ENCODE measurements at places on chromosomes 5 and 9.
A peak's percentile ranks its signal among the peaks of the same experiment; 100 is the strongest.

DNA sequence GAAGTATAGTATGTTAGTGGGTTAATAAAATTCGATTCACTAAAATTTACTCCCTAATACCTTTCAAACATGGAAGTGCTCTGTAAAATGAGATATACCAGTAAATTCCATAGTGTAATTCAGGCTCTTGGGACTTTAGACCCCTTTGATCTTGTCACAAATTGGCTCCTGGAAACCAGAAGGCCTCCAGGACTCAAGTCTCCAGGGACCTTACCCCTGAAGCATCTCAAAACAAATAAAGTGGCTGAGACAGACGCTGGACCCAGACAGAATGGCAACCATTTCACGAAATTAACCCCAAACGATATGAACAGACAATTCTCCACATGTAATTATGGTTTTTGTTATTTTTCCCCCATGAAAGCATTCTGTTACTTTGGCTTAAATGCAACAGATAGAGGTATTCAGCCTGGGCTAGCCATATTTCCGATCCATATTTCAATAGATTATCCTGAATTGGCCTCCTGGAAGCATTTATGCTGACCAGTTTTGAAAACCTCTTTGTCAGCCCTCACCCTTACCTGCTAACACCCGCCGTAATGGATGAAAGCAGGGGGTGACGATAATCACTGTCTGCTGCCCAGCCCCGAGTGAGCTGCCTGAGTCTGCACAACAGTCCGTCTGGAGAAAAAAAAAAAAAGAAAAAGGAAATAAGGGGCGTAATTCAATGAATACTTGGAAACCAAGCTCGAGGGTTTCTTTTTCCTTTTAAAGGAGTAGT is 34.1 kb upstream of the EFNA5 start:
- DNase-seq: no peak

DNA sequence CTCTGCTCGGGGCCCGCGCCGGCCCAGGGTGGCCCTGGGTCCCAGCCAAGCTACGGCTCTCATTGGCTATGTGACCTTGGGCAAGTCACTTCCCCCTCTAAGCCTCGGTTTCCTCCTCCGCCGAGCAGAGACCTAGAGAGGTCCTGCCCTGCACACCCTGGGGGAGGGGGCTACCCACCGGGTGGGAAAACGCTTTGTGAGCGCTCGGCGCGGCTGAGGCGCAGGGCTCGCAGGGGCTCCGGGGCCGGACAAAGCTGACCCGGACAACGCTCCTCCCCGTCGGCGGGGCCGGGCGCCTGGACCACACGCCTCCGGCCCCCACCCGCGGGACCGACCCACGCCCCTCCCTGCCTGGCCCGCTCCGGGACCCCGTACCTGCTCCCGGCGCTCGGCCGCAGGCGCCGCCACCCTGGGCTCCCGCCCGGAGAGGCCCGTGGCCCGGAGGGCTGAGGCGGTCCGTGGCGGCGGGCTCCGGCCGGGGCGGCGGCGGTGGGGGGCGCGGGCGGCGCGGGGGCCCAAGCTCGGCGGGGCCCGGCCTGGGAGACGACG is 85.7 kb upstream of the MELK start:
- no peak for DNase-seq

GRCh38 chr5:122076669-122077365 is 1.2 kb downstream of the LOX start:
- no peak for DNase-seq

GRCh38 chr5:15646371-15646770 is 146.4 kb downstream of the FBXL7 start:
- DNase-seq: peak; percentile 41

DNA sequence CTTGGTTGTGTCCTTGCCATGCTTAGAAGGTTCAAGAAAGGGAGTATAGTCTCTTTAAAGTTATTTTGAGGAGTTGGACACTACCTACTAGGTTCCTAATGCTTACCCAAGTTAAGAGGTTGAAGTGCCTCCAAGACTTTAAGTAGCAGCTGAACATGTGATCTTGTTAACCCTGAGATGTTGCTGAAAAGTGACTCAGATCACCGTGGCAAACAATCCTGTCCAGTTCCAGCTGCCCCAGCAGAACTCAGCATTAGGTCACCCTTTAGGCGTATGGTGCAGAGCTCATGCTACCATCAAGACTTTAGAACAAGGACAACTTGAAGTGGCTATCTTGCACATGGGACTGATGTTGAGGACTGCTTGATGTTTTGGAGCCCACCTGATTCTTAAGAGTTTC is 22.5 kb downstream of the ZNF462 start:
- DNase-seq: no peak

DNA sequence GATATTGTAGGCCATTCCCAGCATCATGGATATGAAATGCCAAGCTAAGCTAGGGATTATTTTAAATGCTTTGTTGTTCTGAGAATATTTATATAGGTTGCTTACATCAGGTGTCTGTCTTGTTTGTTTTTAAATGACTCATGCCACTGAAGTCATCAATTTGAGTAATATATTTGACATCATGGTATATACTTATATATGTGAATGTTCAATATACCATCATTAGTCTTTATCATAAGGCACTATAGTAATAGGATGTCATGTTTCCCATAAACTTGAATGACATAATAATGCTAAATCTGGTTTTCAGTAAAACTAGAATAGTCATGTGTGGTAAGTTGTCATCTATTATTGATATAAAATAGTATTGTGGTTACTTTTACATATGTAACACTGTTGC is 13.1 kb downstream of the C9orf85 start:
- DNase-seq: no peak

GRCh38 chr5:127070243-127070642 is 3.1 kb downstream of the C5orf63 start:
- no peak for DNase-seq

DNA sequence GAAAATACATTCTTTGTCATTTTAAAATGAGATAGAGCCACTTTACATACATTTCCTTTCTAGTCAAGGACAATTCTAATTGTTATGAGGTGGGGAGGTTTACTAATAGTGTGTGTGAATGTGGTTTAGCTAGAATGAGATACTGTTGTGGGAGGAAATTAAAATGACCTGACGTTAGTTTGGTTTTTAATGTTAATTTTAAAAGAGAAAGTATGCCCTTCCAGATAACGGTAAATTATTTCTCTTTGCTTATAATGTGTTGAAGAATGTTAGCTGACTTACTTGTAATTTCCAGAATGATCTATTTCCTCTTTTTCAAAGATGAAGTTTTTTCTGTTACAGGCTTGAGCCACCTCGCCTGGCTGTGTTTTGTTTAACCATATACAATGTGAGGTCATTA is 1.7 kb upstream of the TAF7 start:
- DNase-seq: no peak

GRCh38 chr5:149434162-149435014 is 55.3 kb upstream of the IL17B start:
- DNase-seq: no peak

- DNase-seq: no peak
Measured at GRCh38 chr5:39068099-39068498, 6.1 kb downstream of the RICTOR start.

DNA sequence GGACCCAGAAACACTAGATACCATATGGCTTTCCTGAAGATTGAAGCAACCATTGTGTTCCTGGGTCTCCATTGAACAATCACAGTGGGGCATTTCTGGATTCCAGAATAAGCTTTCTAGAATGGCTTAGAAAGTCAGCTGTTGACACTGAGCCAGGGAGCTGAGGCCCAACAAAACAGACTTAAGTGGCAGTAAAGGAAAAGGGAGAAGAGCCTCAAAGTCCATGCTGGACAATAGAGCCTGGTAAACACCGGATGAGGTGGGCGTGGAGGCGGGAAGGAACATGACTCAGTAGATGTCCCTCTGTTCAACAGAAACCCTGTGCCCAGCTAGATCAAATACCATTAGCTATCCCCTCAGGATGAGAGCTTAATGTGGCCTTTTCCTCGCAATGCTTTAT is 14.8 kb downstream of the SPARC start:
- no peak for DNase-seq

All from fibroblast of skin of left biceps (primary cell).